ENCODE measurements at places on chromosomes 12 and 14. TPM values are rescaled to one million over a fixed set of nuclear protein-coding genes. Genes with fewer than 3 reads are reported as not detected.

- DNase-seq: no peak
These were observed 2.3 kb upstream of the ZNF705A start for GRCh38 chr12:8154526-8154925.

Gene SERPINA3
- polyA plus RNA-seq: 11,518 TPM

DNA sequence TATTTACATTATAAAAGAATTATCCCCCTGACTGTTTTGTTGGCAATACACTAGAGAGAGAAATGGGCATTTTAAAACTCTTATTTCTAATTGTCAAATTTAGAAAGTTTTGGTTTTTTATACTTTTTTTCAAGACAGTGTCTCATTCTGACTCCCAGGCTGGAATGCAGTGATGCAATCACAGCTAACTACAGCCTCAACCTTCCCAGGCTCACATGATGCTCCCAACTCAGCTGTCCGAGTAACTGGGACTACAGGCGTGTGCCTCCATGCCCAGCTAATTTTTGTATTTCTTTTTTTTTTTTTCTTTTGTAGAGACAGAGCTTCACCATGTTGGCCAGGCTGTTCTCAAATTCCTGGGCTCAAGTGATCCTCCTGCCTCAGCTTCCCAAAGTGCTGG is 8.3 kb upstream of the OR11H6 start:
- DNase-seq: no peak

Gene SCNN1A
- polyA plus RNA-seq: 3.5 TPM

DNA sequence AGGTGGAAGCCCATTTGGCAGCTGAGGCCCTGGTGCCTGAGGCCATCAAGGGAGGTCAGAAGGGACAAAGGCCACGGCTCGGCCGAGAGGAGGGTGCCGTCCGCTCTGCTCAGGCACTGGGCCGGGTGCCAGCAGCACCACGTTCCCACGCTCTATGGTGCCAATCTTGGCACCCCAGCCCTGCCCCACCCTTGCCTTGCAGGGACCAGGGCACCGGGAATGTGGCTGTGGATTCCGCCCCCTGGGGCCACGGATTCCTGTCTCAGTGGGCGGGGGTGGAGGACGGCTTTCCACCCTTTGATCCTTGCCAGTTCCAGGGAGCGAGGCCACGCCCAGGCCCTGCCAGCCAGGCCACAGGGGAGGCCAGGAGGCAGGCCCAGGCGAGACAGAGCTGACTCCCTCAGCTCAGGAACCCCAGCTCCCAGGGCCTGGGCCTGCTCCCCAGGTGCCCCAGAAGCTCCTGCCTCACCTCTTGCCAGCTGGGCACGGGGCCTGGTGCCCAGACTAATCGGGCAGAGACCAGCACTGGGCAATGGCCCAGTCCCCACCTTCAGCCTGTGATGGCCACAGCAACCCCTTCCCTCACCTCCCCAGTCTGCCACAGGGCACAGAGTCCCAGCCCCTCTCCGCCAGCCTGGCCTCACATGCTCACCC is 26.4 kb upstream of the GPR132 start:
- no peak for DNase-seq

GRCh38 chr12:32659908-32660440 is 19.1 kb upstream of the DNM1L start:
- no peak for DNase-seq

DNA sequence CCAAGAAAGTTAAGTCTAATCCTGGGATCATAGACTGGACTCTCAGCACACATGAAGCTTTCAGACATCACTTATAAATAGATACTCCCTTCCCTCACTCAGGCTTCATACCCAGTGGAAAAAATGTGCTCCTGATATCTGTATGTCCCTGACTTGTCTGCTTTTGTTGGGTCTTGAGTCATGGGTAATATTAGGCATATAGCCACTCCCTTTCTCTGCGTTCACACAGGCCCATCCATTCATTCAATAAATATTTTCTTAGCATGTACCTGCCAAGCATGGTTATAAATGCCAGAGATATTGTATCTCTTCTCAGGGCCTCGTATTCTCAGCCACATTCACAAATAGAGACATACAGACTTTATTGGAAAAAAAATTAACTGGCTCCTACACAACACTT is 43.5 kb downstream of the COX16 start:
- no peak for DNase-seq

Gene ADCY4
- 2.2 TPM for polyA plus RNA-seq

GRCh38 chr14:45112896-45113781 is 21.1 kb downstream of the FKBP3 start:
- DNase-seq: no peak

- no peak for DNase-seq
These were observed 4.8 kb downstream of the SLC8A3 start for GRCh38 chr14:70183991-70184390.

- DNase-seq: no peak
These were observed 248.8 kb downstream of the SUDS3 start for GRCh38 chr12:118625050-118625675.

Gene LRRC10
- not detected for polyA plus RNA-seq

GRCh38 chr14:64763801-64764621 is 59.8 kb downstream of the PLEKHG3 start:
- no peak for DNase-seq

Gene KRT6B
- not detected for polyA plus RNA-seq

GRCh38 chr12:110253176-110253575 is 27.9 kb upstream of the ATP2A2 start:
- no peak for DNase-seq

- DNase-seq: no peak
These were observed 45.4 kb upstream of the PCED1B start for GRCh38 chr12:47033789-47034555.

GRCh38 chr12:32988982-32989381 is 92.4 kb upstream of the PKP2 start:
- no peak for DNase-seq

GRCh38 chr14:36785511-36785910 is 123.9 kb downstream of the PAX9 start:
- no peak for DNase-seq

DNA sequence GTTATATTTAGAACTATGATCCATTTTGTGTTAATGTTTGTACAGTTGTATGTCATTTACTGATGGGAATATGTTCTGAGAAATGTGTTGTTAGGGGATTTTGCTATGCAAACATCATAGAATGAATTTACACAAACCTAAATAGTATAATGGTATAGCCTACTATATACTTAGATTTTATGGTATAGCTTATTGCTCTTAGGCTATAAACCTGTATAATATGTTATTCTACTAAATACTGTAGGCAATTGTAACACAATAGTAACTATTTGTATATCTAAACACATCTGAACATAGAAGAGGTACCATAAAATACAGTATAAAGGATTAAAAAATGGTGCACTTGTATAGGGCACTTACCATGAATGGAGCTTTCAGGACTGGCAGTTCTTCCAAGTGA is 105.4 kb upstream of the GRIN2B start:
- DNase-seq: no peak

Gene PRIMA1
- polyA plus RNA-seq: 0.13 TPM

Gene ISM2
- not detected for polyA plus RNA-seq

Gene OASL
- polyA plus RNA-seq: 3.7 TPM

DNA sequence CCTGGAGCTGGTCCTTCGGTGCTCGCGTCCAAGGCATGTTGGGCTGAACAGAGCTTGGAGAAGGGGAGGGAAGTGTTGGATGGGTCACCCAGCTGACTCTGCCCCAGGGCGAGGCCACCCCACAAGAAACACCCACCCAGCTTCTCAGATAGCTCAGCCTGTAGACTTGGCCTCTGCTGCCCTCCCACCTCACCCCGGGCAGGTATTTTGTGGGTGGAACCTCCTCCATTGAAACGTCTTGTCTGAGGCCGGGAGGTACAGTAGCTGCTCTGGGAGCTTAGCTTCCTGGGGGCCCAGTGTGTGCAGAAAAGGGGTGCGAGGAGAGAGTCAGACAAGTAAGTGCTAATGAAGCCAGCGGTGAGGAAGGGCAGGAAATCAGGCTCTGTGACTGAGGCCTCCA is 54.8 kb upstream of the TSPAN9 start:
- DNase-seq: no peak

- DNase-seq: no peak
These were observed 32.2 kb downstream of the AACS start for GRCh38 chr12:125097427-125097826.

Gene EIF2S3B
- not detected for polyA plus RNA-seq

GRCh38 chr12:30691122-30691879 is 4.4 kb downstream of the IPO8 start:
- no peak for DNase-seq

- no peak for DNase-seq
These were observed 292.3 kb downstream of the DAD1 start for GRCh38 chr14:22296722-22297121.

GRCh38 chr12:128052331-128052730 is 214.6 kb upstream of the TMEM132C start:
- DNase-seq: no peak

DNA sequence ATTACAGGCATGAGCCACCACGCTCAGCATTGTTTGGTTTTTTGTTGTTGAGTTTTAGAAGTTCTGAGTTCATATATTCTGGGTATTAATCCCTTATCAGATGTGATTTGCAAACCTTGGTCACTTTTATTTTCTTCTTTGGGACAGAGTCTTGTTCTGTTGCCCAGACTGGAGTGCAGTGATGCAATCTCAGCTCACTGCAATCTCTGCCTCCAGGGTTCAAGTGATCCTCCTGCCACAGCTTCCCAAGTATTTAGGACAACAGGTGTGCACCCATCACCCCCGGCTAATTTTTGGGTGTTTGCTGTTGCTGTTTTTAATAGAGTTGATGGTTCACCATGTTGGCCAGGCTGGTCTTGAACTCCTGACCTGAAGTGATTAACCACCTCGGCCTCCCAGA is 11.8 kb downstream of the USP30 start:
- DNase-seq: no peak

- no peak for DNase-seq
These were observed 127.4 kb downstream of the KCNK10 start for GRCh38 chr14:88195676-88196075.

Gene GALNT16
- 0.25 TPM for polyA plus RNA-seq

DNA sequence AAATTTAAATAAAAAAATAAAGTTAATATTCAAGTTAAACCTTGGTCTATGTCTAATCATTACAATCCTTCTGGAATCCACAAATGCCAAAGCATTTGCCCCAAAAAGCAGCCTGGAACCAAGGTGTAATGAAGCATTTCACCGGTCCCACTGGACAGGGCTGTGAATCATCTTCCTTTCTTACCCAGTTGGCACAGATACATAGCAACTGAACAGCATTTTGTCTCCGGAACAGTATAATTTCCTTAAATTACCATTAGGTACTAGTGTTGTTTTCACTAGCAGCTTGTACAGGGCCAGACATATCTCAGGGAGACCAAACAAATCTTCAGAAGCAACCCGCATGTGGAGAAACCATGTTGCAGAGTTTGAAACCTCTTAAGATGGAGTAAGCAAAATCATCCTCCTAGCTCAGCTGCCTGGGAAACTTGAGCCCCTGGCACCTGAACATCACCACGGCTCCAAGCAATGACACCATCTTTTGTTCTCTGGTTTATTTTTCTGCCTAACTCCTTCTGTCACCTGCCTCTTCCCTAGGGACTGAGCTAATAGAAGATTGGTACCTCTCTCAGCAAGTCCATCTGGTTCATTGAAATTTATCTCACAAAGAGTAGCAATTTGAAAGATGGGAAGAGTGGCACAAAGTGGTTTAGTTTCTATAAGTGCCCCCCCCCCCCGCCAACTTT is 17.9 kb upstream of the MDM1 start:
- DNase-seq: no peak

Gene MIP
- polyA plus RNA-seq: 0.60 TPM

DNA sequence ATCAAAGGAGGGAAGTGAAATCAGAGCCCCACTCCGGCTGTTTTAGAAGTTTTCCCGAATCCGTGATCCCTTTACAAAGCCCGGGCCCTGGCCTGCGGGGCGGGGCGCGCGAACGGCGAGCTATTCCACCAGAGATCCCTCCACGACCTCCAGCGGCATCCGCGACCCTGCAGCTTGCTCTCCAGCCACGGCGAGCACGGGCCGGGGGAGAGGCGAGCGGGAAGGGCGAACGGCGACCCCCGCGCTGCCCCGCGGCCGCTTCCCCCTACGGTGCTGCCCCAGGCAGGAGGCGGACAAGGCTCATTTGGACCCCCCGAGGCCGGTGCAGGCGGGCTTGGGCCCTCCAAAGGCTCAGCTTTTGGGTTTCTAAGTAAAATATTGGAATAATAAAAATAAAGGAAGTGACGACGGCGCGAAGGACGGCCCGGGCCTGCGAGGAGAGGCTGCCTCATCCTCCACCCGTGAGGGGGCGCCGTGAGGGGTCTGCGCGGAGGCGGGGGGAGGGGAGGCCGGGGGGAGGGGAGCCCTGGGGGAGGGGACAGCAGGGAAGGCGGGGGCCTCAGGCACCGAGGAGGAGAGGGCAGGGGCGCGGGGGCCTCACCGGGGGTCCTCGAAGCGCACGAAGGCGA is 613 bp downstream of the SRSF9 start:
- peak; percentile 65 for DNase-seq

GRCh38 chr14:104865081-104865630 is at the start of gene CEP170B:
Gene CEP170B (plus strand): TSS chr14:104865268. CDS start chr14:104868451, 3,183 bp downstream.
- peak; percentile 61 for DNase-seq
